ENCODE measurements at places on chromosomes 6 and 20.

DNA sequence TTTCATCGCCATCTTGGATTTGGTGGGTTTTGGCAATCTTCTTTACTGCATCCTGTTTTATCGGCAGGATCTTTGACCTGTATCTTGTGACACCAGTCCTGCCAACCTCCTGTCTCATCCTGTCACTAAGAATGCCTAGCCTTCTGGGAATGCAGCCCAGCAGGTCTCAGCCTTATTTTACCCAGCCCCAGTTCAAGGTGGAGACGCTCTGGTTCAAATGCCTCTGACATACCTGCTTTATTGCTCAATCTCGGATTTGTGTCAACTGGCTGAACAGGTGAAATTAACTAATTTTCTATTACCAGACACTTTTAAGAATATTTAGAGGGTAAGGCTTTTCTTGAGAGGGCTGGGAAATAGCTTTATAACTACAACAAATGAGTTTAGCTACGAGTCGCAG is 102.5 kb downstream of the SASH1 start:
- no peak for DNase-seq

GRCh38 chr6:168607272-168608112 is 166.5 kb downstream of the SMOC2 start:
- no peak for DNase-seq

DNA sequence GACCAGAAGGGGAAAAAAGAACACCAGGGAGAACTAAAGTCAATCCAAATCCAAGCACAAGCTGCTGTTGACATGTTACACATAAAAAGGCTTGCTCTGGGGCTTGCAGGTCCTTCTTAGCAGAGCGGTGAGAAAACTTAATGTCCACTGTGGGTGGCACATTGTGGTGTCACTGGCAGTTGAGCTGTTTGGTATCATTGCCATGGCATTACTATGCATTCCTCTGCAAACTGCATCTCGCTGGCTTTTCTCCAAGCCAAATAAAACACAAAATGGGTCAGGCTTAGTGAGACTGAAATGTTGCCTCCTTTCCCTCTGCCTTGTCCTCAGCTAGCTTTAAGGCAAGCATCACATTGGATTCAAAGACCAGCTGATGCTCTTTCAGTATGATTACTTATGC is 40.9 kb downstream of the LY86 start:
- DNase-seq, result no peak

DNA sequence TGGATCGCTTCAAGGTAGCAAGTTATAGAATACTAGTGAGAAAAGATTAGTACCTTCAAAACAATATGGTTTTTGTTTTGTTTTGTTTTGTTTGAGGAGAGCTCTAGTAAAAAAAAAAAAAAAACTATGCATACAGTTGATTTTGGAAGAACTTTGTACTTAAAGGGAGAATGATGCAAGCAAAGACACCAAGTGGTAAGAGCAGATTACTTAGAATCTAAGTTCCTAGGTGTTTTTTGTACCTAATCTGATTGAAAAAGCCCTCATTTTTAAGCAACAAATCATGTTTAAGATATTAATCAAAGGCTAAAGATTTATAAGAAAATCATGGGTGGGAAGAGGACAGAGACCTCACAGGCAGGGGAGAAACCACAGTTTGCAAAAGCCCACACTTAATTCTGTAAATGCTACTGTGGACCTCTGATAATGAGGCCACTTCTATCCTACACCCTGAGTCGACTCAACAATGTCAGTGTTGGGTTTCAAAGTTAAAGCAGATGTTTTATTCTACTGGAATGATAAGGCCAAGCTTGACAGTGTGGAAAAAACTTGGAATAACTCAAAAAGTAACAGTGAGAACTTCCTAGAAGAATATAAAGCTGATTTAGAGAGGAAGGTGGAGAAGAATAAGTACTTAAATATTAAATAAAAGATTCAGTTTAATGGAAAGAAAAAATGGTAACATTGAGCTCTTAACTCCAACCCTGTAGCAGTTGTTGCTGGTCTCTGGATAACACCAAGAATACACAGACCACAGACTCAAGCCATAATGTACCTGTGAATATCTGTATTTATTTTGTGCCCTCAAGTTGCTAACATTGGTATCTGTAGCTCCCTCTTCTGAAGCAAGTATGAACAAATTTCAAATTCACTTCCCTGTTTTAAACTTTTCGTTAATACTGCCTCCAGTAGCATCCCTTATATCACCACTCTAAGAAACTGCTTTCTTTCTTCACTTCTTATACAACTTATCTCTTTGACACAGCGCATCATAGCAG is 1047.8 kb downstream of the EPHA7 start:
- DNase-seq, result no peak

DNA sequence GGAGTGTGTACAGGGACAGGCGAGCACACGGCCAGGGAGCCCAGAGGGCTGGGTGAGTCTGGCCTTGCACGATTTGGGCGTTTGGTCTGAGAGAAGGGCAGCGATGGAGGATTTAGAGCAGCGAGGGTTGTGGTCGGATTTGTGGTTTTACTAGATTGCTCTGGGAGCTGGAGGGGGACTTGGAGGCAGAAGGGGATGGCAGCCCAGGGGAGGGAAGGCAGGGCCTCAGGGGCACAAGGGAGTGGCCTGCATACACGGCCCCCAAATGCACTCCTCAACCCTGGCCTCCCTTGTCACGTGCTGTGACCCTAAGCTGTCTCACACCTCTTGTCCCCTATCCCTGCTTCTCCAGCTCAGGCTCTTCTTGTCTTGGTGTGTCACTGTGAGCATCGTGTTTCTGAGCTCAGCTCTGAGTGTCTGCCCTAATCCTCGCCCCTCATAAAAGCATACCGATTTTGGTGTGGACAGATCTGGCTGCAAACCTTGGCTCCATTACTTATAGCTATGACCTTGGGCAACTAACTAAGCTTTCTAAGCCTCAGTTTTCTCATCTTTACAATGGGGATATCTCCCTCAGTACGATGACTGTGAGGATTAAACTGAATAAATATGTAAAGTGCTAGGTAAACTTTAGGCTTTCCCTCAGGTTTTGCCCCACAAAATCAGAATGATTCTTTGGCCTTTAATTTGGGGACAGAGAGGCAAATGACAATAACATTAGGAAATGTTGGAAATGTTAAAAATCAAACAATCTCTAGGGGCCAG is 120.1 kb upstream of the ARMC2 start:
- no peak for DNase-seq

DNA sequence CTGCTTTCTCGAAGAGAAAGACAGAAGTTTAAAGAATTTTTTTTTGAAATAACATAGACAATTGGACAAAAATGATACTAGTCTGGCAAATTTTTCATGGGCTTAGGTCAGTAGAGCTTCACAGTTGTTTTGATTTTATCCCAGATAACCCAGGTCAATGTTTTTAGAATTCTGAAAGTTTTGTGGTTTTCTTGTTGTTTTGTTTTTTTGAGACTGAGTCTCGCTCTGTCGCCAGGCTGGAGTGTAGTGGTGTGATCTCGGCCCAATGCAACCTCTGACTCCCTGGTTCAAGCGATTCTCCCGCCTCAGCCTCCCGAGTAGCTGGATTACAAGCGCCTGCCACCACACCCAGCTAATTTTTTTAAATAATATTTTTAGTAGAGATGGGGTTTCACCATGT is 22.8 kb downstream of the KIF13A start:
- peak; percentile 60 for DNase-seq

DNA sequence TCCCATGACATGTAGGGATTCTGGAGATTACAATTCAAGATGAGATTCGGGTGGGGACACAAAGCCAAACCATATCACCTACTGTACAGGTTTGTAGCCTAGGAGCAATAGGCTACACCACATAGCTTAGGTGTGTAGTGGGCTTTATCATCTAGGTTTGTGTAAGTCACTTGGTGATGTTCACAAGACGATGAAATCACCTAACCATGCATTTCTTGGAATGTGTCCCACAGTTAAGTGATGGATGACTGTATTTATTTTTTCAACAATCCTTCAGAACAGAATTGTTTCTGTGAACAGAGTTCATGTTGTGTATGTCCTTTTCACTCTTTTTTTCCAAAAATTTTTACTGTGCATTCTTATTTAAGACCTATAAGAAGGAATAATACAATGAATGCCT is 76.1 kb downstream of the DTD1 start:
- no peak for DNase-seq

DNA sequence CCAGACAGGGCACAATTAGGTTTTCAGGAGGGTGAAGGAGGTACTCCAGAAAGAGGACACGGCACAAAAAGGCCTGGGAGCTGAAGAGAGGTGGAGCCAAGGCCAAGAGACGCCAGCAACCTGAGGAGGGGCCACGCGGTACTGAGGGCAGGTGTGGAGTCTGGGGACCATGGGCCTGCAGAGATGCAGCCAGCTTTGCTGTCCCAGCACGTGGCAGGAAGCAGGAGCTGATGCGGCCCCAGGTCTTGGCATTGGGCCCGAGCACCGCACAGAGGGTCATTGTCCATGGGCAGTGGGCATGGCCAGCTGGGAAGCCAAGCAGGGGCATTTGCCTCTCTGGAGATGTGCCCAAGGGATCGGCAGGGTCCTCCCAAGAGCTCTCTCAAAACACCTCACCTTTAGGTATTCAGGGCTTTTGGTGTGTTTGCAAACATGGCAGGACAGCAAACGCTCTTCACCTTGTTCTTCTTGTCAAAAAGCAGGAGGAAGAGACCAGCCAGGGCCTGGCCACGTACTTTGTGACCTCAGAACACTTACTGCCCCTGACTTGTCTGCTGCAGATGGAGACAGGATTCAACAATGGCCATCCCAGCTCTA is 1.4 kb upstream of the BPIFB1 start:
- no peak for DNase-seq

GRCh38 chr20:61758564-61759200 is 307.0 kb downstream of the TAF4 start:
- no peak for DNase-seq

DNA sequence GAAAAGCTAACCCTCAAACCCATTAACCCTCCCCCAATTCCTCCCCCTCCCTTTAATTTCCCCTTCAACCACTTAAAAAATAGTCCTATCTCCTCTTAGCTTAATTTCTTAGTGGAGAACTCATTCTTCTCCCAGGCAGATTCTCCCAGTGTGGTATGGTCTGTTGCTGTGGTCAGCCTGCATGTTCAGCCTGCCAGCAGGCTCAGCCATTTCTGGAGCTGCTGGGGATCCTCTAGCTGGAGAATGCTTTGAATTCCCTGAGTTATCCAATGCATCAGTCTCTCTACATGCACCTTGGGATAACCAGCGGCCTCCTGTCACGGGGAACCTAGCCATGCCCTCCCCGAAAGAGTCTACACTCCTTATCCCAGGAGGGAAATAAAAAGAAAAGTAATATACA is 375.4 kb upstream of the RSPO3 start:
- no peak for DNase-seq

Measured in fibroblast of villous mesenchyme (primary cell).